ENCODE measurements at places on chromosomes 2 and 18. TPM values are rescaled to one million over a fixed set of nuclear protein-coding genes. Genes with fewer than 3 reads are reported as not detected.

GRCh38 chr18:33291539-33291938 lies 149.0 kb downstream of the CCDC178 start:
- H3K27ac ChIP-seq = no peak overlapping the region
- no peaks in the 10 kb centered on the region for H3K36me3 ChIP-seq
- DNase-seq = no peak
- H3K4me3 ChIP-seq = no peak overlapping the region
- no peaks in the 10 kb centered on the region for H3K4me1 ChIP-seq
- no peaks in the 10 kb centered on the region for H3K27me3 ChIP-seq

- no peak overlapping the region for H3K27ac ChIP-seq
- H3K4me3 ChIP-seq = no peak overlapping the region
- no peaks in the 10 kb centered on the region for H3K36me3 ChIP-seq
- no peak for DNase-seq
- no peaks in the 10 kb centered on the region for H3K27me3 ChIP-seq
- H3K4me1 ChIP-seq = no peaks in the 10 kb centered on the region
Observed at GRCh38 chr2:8021921-8022320, 659.9 kb upstream of the ID2 start.

GRCh38 chr18:74806073-74806472 lies 208.4 kb downstream of the ZNF407 start:
- H3K27me3 ChIP-seq = no peaks in the 10 kb centered on the region
- no peak overlapping the region for H3K4me3 ChIP-seq
- DNase-seq = no peak
- H3K4me1 ChIP-seq = peaks cover 3% of the 10 kb centered on the region
- no peak overlapping the region for H3K27ac ChIP-seq
- no peaks in the 10 kb centered on the region for H3K36me3 ChIP-seq

DNA sequence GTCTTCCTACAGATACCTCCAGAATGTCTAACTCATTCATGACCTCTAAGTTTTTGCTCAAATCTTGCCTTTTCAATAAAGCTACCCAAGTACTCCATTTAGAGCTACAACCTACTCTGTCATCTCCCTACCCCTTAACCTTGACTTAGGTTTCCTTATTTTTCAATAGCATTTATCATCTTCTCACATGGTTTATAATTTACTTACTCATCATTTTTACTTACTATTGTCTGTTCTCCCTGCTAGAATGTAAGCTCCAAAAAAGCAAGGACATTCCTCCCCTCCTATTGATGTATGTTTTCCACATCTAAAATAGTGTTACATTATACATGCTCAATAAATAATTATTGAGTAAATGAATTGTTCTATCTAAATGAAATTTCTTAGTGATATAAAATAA lies 3.1 kb upstream of the GCA start:
- DNase-seq = no peak
- no peaks in the 10 kb centered on the region for H3K36me3 ChIP-seq
- H3K27me3 ChIP-seq = no peaks in the 10 kb centered on the region
- no peak overlapping the region for H3K27ac ChIP-seq
- peaks cover 4% of the 10 kb centered on the region for H3K4me1 ChIP-seq
- no peak overlapping the region for H3K4me3 ChIP-seq

Gene SGPP2
- total RNA-seq = 0.29 TPM

GRCh38 chr2:1809726-1810125 lies 65.4 kb upstream of the PXDN start:
- H3K4me3 ChIP-seq = no peak overlapping the region
- no peaks in the 10 kb centered on the region for H3K36me3 ChIP-seq
- H3K4me1 ChIP-seq = no peaks in the 10 kb centered on the region
- no peak for DNase-seq
